Cerebellar nuclear complex (tissue), 1 donor: ENCODE measurements at places on chromosomes 1 and 21.

- no peak for DNase-seq
Observed at GRCh38 chr21:31670070-31670469, 10.6 kb downstream of the SOD1 start.

GRCh38 chr1:41534181-41535076, 49.9 kb upstream of the EDN2 start:
- no peak for DNase-seq

GRCh38 chr1:79259390-79260336, 253.1 kb upstream of the ADGRL4 start:
- no peak for DNase-seq

DNA sequence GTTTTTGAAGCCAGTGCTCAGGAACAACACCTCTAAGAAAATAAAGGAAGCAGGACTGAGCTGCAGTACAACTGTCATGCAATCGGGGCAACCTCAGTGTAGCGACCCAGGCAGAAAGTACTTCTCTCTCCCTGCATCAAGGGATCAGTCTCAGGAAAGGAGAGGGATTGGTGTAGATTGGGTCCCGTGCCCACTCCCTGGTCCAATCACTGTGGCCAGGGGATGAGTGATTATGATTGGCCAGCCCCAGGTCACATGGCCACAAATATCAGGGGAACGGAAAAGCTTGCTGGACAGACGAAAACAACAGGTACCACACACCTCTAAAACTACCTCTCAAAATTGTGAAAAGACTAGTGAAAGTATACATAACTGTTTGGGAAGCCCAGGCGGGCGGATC, 136.2 kb upstream of the F3 start:
- no peak for DNase-seq

- DNase-seq = no peak
Observed at GRCh38 chr1:205237526-205238484, 10.1 kb downstream of the TMCC2 start.

GRCh38 chr1:53621144-53621543, 117.8 kb downstream of the GLIS1 start:
- DNase-seq = no peak

- DNase-seq = no peak
Observed at GRCh38 chr1:6075748-6076147, 30.1 kb downstream of the KCNAB2 start.

GRCh38 chr1:234842726-234843641, 233.0 kb upstream of the IRF2BP2 start:
- DNase-seq = no peak

- DNase-seq = no peak
Observed at GRCh38 chr1:115138271-115138670, 49.0 kb upstream of the TSPAN2 start.

- DNase-seq = no peak
Observed at GRCh38 chr1:46545784-46546183, 5.7 kb downstream of the KNCN start.

DNA sequence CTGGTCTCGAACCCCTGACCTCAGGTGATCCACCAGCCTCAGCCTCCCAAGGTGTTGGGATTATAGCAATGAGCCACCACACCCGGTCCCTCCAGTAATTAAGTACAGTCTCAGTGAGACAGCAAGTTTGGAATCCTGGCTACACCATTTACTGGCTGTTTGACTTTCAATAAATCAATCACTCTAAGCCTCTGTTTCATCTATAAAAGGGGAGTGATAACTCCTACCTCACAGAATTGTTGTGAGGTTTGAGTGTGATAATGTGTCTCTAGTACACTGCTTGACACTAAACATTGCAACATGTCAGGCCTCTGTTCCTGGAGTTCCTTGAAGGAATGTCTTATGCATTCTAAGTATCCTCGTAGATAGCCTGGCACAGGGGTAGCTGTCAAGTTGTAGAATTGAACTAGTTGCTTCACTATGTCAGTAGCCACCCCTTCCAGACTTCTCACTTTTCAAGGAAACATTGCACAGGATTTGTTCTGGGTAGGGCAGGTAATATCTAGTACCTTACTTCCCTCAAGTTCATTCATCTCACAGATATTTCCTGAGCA, 12.4 kb downstream of the ENTREP3 start:
- no peak for DNase-seq

DNA sequence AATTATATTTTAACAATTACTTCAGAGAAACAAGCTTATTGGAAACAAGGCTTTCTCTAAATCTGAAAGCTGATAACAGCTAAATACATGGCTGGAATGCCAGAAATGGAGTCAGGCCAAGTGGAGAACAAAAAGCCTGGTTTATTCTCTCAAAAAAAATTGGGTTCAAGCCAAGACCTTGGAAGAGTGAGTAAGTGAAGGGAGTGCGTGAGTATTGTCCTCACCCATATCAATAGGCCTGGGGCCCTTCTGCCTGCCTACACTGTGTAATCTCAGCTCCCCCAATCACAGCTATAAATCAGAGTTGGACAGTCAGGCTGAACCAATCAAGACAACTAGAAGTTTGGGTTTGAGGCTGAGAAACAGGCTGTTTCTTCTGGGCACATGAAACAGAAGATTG, 7.4 kb downstream of the KYAT3 start:
- no peak for DNase-seq

DNA sequence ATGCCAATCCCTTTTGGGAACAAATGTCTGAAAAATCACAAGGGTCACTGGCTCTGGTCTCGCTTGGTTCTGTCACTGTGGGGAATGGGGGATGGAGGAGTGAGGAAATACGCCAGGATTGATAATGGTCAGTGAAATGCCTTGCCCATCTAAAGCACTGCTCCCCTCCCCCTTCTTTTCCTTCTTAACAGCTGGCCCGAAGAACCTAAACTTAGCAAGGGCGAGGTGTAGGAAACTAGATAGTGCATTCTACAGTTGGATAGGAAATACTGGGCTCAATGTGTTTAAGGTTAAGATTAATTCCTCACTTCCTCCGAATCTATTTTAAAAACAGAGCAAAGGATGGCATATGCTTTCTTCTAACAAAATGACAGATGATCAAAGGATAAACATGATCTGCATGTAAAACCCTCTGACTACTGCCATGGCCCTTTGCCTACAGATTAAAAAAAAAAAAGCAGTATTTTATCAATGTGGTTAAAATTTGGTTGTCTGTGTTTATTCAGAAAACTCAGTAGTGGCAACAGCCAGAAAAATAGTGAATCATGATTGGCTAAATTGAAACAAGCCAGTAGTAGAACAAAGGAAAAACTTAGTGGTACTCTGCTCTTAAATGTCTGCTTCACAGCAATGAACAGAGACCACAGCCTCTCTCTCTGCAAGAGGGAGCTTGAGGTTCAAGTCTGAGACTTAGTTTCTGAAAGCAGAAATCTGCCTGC, 86.1 kb upstream of the VAV3 start:
- no peak for DNase-seq
